Adrenal gland (tissue), 19 donors: ENCODE measurements at places on chromosomes 5 and 9. TPM values are rescaled to one million over a fixed set of nuclear protein-coding genes. Genes with fewer than 3 reads are reported as not detected.

GRCh38 chr9:132116583-132116982 is 36.9 kb upstream of the MED27 start:
- no peaks in the 10 kb centered on the region for H3K4me1 ChIP-seq
- no peaks in the 10 kb centered on the region for H3K36me3 ChIP-seq
- H3K4me3 ChIP-seq, result no peak overlapping the region
- no peak overlapping the region for H3K27ac ChIP-seq
- H3K27me3 ChIP-seq, result no peaks in the 10 kb centered on the region

The NMUR2 gene
- not detected for total RNA-seq

- peaks cover 21% of the 10 kb centered on the region for H3K4me1 ChIP-seq
- no peaks in the 10 kb centered on the region for H3K36me3 ChIP-seq
- no peak overlapping the region for H3K27ac ChIP-seq
- H3K27me3 ChIP-seq, result no peaks in the 10 kb centered on the region
- peak; percentile 4 for DNase-seq
These were observed 5.0 kb upstream of the CXXC5 start for GRCh38 chr5:139642891-139643871.

DNA sequence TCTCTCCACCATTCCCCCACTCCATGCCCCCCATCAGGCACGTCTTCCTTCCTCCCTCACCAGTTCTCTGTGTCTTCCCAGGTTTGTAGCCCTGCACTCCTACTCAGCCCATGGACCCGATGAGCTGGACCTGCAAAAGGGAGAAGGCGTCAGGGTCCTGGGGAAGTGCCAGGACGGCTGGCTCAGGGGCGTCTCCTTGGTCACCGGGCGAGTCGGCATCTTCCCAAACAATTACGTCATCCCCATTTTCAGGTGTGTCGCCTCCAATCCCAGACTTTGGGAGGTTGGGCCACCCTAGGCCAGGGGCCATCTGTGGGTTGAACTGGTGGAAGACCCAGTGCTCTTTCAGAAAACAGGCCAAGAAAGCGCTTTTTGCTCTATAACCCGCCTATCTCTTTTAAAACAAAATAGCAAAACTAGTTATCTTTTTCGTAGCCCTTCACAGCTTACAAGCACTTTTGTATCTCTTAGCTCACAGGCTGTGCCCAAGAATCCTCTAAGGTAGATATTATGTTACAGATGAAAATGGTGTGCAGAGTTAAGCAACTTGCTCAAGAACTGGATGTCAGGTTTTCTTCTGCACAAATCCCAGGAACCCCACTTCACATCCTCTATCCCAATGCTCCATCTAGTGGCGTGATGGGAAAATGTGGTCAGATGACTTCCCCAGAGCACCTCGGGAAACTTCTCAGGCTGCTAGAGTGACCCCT is 56.2 kb downstream of the PLAC8L1 start:
- no peaks in the 10 kb centered on the region for H3K27me3 ChIP-seq
- no peak overlapping the region for H3K27ac ChIP-seq
- no peaks in the 10 kb centered on the region for H3K4me1 ChIP-seq
- DNase-seq, result peak; percentile 73
- H3K4me3 ChIP-seq, result no peak overlapping the region

The JAKMIP2 gene
- total RNA-seq, result 13.3 TPM

DNA sequence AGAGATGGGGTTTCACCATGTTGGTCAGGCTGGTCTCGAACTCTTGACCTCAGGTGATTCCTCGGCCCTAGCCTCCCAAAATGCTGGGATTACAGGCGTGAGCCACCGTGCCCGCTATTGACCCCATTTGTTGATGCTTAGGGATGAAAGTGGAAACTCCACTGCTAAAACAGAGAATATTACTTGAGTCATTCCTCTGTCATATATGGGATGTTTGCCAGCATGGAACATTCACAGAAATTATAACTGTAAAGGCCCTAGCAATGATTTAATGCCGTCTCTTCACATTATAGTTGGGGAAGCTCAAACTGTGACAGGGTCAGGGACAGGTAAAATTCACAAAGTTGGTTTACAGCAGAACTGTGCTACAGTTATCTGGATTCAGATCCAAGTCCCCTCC is 94.5 kb downstream of the TMC1 start:
- no peak overlapping the region for H3K27ac ChIP-seq
- no peaks in the 10 kb centered on the region for H3K27me3 ChIP-seq
- H3K4me1 ChIP-seq, result no peaks in the 10 kb centered on the region
- H3K36me3 ChIP-seq, result no peaks in the 10 kb centered on the region
- no peak overlapping the region for H3K4me3 ChIP-seq

- no peaks in the 10 kb centered on the region for H3K36me3 ChIP-seq
- H3K4me3 ChIP-seq, result no peak overlapping the region
- H3K27ac ChIP-seq, result no peak overlapping the region
- H3K27me3 ChIP-seq, result no peaks in the 10 kb centered on the region
- H3K4me1 ChIP-seq, result no peaks in the 10 kb centered on the region
These were observed 580.2 kb downstream of the CCDC171 start for GRCh38 chr9:16133032-16133431.

The PIP5KL1 gene
- total RNA-seq, result 0.34 TPM

GRCh38 chr5:5726401-5726800 is 303.9 kb downstream of the ICE1 start:
- H3K4me3 ChIP-seq, result no peak overlapping the region
- H3K4me1 ChIP-seq, result no peaks in the 10 kb centered on the region
- H3K27ac ChIP-seq, result no peak overlapping the region
- H3K27me3 ChIP-seq, result no peaks in the 10 kb centered on the region

The SLC35D2 gene
- 18.0 TPM for total RNA-seq
